ENCODE measurements at places on chromosomes 5 and 9.
A peak's percentile ranks its signal among the peaks of the same experiment; 100 is the strongest.

DNA sequence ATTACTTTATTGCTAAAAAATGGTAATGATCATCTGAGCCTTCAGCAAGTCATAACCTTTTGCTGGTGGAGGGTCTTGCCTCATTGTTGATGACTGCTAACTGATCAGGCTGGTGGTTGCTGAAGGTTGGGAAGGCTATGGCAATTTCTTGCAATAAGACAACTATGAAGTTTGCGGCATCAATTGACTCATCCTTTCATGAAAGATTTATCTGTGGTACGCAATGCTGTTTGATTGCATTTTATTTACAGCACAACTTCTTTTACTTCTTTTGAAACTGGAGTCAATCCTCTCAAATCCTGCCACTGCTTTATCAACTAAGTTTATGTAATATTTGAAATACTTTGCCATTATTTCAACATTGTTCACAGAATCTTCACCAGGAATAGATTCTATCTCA lies 58.3 kb upstream of the ACO1 start:
- no peak for DNase-seq

GRCh38 chr5:39441838-39442237 lies 17.1 kb upstream of the DAB2 start:
- DNase-seq = no peak

DNA sequence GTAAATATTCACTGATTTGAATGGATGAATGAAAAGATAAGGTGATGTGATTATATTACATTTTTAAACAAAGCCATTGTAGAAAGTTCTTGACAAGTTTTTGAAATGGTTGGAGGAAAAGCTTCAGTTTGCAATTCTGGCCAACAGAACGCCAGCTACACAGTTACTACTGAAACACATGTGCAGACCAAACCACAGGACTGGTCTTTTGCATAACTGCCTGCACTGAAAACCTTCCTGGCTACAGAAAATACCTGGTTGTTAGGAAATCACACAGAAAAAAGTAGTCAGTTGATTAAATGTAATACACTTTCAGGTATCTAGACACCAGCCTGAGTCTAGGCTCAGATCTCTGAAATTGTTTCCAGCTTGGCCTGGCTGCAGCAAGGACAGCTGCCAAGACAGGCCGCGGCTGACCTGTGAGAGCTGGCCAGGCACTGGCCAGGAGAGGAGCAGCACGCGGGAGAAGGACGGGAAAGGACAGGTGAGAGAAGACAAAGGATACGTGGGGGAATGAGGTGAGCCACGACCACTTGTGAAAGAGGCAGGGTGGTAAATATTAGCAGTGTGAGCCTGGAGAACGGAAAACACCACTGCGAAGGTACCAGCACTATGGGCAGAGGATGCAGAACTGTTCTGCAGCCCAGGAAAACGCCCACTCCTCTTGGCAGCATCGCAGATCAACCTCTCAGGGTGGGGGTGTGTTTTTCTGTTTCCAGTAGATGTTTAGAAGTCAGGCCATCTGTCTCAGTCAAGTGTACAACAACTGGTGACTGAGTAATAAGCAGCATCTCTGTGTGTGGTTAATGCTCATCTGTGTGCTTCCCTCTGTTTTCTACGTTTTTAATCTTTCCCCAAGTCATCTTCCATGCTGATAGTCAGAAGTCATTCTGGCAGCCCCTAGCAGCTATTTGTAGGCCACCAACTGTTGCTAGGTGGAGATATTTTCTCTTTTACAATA lies 137.4 kb downstream of the SCAMP1 start:
- no peak for DNase-seq

GRCh38 chr5:14016549-14016948 lies 72.1 kb upstream of the DNAH5 start:
- no peak for DNase-seq

GRCh38 chr5:78597068-78597973 lies 51.3 kb downstream of the LHFPL2 start:
- no peak for DNase-seq

- DNase-seq = no peak
Observed at GRCh38 chr5:112388074-112388473, 31.0 kb downstream of the EPB41L4A start.

GRCh38 chr5:101811466-101811865 lies 484.6 kb downstream of the SLCO4C1 start:
- DNase-seq = no peak

- no peak for DNase-seq
Observed at GRCh38 chr5:149271716-149272563, at the start of gene AFAP1L1. TSS of gene AFAP1L1 (plus strand) at chr5:149271859. CDS start at chr5:149271969, 110 bp downstream.

GRCh38 chr9:34408173-34408572 lies 31.5 kb upstream of the MYORG start:
- DNase-seq = no peak

DNA sequence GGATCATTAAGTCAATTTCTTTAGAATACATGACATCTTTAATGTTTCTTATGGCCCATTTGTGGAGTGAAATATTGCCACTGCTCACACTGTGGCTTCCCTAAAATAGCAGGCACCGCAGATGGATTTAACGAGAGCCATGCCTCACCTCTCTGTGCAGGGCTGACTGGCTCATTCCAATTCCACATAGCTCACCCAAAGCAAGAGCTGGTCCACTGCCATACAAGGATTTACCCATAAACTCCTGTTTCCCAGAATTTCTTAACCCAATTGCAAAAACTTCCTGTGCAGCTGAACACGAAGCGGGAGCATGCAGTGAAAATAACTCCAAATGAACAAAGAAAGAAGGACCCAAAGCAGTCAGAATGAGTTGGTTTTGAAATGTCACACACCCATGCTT lies 159.5 kb downstream of the BAAT start:
- no peak for DNase-seq

DNA sequence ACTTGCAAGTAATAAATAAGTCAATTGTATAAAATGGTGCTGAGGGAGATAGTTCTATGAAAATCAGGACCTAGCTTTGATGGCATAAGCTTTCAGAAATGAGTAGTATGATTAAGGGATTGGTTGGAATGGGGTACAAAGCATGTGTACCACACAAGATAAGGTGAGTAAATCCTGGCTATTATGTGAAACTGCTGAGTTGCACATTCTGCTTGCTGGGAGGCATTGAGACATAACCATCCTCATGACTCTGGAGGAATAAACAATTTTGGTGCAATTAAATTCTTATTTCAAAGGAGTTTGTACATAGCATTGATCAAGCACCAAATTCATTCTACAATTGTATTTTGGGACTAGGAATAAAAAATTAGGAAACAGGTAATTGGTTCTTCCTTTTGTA lies 755.2 kb upstream of the ACO1 start:
- no peak for DNase-seq

GRCh38 chr5:39360471-39361111 lies 3.7 kb downstream of the C9 start:
- no peak for DNase-seq

GRCh38 chr5:168934169-168934568 lies 355.0 kb upstream of the PANK3 start:
- DNase-seq = no peak

GRCh38 chr9:27602142-27602861 lies 29.0 kb upstream of the C9orf72 start:
- no peak for DNase-seq

- no peak for DNase-seq
Observed at GRCh38 chr5:158979749-158980521, 119.8 kb downstream of the EBF1 start.

- DNase-seq = no peak
Observed at GRCh38 chr5:42894057-42894456, 82.4 kb upstream of the SELENOP start.

DNA sequence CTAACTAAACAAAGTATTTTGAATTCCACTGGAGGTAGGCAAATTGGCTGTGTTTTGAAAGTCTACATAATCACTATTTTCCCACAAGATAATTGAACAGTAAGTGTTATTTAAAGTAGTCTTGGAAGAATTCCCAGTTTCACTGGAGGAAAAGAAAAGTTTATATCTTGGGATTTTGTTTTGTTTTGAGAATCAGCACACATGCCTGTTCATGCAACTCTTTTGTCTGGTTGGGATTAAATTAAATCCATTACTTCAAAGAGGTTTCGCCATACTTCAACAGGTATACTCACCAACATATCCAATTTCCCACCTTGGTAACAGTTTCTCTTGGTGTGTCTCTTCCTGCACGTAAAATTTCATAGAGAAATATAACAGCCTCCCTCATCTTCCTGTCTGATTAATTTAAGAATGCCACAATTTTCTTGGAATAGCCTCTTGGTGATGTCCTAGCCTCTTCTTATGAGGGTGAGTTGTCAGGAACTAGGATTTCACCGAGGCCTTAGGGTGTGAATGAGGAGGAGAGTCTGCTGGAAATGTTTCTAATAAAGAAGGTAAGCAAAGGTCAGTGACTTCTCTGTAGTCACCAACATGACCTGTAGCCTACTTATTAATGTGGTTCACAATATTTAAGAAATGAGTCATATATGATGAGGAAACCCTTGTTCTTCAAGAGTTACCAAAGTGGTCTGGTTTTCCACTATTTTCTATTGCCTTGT lies 48.1 kb downstream of the ITGA2 start:
- DNase-seq = no peak

DNA sequence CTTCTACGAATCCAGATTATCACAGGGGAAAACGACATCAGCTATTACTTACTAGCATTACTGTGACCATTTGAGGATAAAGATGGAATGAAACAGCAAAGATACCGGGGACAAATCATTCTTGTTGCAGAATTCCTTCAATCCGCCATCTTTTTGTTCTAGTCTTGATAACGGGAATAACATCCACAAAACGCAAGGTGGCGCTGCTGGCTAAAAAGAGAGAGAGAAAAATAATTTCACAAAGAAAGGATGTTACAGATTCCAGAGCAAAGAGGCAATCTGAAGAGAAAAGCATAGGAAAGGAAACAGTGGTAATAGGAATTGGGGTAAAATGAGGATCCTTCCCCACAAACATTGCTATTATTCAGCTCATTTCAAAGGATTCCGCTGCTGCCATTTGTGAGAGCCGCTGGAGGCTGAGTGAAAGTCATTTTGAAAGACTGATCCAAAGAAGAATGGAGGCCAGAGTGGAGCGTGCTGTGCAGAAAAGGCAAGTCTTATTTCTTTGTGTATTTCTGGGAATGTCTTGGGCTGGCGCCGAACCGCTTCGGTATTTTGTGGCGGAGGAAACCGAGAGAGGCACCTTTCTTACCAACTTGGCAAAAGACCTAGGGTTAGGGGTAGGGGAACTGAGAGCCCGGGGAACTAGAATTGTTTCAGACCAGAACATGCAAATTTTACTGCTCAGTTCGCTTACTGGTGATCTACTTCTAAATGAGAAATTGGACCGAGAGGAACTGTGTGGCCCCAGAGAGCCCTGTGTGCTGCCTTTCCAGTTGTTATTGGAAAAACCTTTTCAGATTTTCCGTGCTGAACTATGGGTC lies at the start of gene PCDHB7:
Gene PCDHB7 (plus strand): TSS at position 264 of the 824 bp plus-strand sequence. CDS start 192 bp downstream, at position 456.
- DNase-seq = peak; percentile 15

- no peak for DNase-seq
Observed at GRCh38 chr5:160296496-160296895, 15.9 kb downstream of the CCNJL start.

GRCh38 chr9:120303519-120303918 lies 276.4 kb downstream of the CDK5RAP2 start:
- DNase-seq = no peak

DNA sequence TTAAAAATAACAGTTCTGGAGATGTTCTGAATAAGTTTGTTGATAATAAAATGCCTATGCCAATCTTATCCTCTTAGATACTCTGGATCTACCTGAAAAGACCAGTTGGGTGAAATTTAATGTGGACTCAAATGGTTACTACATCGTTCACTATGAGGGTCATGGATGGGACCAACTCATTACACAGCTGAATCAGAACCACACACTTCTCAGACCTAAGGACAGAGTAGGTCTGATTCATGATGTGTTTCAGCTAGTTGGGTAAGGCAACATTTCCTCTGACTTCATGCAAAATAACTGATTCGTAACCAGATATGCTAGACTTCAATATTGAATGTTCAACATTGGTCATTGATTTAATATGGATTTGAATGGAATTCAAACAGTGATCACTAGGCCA lies 27.0 kb downstream of the ERAP2 start:
- no peak for DNase-seq

GRCh38 chr5:38576442-38576841 lies 20.0 kb upstream of the LIFR start:
- DNase-seq = no peak

DNA sequence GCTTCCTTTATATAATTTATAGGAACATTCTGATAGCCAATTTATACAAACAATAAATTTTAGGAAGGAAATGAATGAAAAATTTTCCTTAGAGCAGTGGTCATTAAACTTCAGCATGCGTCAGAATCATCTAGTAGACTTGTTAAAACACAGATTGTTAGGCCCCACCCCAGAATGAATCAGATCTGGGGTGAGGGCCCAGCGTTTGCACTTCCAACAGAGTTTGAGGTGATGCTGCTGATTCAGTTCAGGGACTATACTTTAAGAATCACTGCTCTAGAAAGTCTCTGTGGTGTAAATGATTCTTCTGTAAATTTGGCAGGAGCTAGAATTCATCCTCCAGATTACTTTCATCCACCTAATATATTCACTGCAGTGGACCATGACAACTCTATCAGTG lies 80.4 kb downstream of the SLC12A2 start:
- DNase-seq = no peak

DNA sequence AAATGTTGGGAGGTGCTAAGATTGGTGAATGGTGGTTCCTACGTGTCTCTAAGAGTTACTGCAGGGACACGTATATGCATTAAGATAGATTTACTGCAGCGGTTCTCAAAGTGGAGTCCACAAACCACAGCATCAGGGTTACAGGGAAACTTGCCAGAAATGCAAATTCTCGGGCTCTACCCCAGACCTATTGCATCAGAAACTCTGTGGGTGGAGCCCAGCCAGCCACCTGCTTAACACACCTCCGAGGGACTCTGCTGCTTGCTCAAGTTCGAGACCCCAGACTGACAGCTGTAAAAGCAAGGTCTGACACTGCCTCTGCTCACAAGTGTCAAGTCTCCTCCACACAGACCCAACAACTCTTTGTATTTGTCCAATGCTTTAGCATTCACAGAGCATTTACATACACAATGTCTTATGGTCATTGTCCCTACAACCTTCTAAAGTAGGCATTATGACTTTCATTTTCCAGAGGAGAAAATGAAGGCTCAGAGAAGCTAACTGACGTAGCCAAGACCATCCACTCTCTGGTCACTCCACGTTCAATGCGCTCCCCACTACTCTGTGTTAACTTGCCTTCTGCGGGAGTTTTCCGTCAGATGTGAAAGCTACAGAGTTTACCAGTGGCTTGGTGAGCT lies 48.8 kb downstream of the HSD17B3 start:
- DNase-seq = no peak

DNA sequence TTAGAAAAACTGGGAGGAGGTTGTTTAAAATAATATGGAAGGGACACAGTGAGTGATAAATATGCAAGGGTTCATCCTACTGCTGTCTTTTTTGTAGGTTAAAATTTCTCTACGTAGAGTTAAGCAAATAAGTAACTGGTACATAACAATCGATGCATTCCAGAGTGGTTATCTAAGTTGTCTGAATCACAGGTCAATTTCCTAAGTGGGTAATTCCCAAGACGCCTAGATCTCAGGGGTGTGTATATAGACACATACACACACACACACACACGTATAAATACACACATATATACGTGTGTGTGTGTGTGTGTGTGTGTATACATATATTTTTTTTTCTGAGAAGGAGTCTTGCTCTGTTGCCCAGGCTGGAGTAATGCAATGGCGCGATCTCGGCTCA lies 22.3 kb downstream of the CAAP1 start:
- no peak for DNase-seq

GRCh38 chr5:68348447-68349222 lies 133.1 kb downstream of the PIK3R1 start:
- DNase-seq = no peak

- no peak for DNase-seq
Observed at GRCh38 chr9:89677702-89678395, 73.0 kb downstream of the GADD45G start.
